GM23248 (cell line): ENCODE measurements at places on chromosomes 11 and 22. TPM values are rescaled to one million over a fixed set of nuclear protein-coding genes. Genes with fewer than 3 reads are reported as not detected.

Gene ROBO3
- polyA plus RNA-seq, result 9.9 and 12.1 TPM in 2 replicates

Gene PNPLA3
- polyA plus RNA-seq, result 1.2 and 1.4 TPM in 2 replicates

Gene CASTOR1
- 8.7 and 10.2 TPM in 2 replicates for polyA plus RNA-seq

Gene MYBPC3
- 0.08 TPM in 1 of 2 replicates, not detected in the other for polyA plus RNA-seq

Gene POU2AF2
- polyA plus RNA-seq, result not detected in 2 replicates

Gene PANX3
- polyA plus RNA-seq, result not detected in 2 replicates

Gene SPA17
- polyA plus RNA-seq, result 12.4 and 14.0 TPM in 2 replicates

GRCh38 chr11:116061322-116061721, 557.1 kb upstream of the CADM1 start:
- no peak for DNase-seq

DNA sequence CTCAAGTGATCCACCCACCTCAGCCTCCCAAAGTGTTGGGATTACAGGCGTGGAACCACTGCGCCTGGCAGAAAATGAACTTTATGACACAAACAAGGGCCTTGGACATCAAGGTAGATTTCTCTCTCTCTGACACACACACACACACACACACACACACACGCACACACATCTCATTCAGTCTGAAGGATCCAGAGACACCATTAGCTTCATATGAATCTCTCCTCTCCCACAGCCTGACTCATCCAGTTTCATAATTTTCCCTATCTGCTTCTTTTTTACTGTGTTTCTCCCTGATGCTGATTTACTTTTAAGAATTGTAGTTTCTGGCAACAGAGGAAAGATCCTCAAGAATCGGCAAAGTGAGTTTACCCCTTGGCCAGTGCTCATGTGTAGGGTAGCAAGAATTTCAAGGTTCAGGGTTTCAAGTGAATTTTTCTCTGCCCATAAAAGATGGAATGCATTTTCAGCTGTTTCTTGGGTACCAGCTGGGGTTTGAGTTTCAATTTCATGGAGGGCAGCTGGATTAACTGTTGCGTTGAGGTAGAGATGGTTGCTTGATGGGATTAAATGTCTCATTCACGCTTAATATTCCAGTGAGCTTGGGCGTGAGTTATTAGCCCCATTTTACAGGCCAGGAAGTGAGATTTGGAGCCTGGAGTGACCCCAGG, 3.5 kb downstream of the MYO18B start:
- DNase-seq, result peak; percentile 78

DNA sequence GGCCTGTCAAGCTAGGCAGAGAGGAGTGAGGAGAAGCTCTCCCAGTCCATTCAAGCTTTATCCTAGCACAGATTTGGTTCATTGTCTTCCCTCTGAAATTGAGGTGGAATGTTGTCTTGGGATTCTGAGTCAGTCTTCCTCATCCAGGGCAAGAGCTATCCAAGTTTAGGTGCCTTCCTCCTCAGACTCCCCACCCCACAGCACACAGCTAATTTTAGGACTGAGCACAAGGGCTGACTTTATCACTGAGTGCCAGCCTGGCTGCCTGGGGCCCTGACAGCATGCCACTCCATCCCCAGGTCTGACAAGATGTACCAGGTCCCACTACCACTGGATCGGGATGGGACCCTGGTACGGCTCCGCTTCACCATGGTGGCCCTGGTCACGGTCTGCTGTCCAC, 2.6 kb downstream of the PGAP2 start:
- peak; percentile 34 for DNase-seq

DNA sequence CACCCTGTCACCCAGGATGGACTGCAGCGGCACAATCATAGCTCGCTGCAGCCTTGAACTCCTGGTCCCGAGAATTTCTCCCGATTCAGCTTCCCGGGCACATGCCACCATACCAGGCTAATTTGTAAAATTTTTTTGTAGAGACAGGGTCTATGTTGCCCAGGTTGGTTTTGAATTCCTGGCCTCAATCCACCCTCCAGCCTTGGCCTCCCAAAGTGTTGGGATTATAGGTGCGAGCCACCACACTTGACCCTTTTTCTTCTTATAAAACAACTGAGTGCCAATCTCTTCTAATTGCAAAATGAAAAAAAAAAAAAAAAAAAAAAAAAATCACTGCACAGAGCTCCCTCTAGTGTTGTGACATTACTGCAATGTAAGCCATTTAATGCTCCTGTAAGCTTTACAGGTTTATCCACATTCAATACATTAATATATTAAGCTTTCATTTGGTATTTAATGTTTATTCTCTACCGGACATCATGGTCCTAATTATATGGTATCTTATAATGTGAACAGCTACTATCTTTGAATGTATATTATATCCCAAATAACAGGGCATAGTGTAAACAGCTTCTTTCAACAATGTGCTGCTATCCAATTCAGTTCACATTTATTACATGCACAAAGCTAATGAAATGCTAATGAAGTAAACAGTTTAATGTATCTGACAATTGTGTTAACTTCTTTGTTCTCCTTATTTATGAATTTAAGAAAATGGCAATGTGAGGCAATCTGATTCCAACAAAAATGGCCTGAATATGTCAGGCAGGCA, 44.6 kb downstream of the COPB1 start:
- DNase-seq, result peak; percentile 65

- peak; percentile 81 for DNase-seq
Observed at GRCh38 chr22:31734512-31734911, 15.4 kb downstream of the PRR14L start.

DNA sequence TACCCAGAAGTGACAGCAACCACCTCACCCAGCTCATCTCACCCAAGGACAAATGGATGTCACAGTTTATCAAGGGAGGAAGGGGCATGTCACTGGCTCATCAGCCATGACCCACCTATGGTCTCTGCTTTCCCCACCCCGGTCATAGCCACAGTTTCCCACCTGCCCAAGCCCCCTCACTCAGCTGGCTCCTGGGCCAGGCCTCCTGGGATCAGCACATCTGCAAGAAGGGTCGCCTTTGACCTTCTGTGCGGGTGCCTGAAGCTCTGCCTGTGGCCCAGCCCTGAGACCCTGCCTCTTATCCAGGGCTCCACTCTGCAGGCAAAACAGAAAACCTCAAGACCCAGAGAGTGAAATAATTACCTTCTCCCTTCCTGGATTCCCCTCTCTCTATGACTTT, 236.4 kb downstream of the BUD13 start:
- no peak for DNase-seq

DNA sequence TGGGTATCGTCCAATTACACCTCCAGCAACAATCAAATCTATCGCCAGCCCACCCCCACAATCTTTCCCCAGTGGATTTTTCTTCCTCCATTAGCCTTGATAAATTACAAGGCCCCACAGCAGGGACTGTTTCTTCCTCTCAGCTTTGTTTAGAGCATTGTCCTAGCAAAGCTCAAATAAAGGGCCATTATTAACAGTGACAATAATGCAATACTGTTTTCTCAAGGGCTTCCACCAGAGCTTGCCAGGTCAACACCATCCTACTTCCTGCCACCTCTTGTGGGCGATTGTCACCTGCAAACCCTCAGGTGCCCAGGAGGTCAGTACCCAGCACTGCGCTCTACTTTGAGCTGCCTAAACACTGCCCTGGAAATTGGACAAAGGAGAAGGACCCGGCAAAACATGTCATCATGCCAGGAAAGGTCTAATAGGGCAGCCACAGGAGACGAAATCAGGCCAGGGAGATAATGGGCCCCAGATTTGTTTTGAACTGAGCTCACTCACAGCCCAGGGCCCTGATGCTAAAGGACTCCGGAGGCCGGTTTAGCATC, 95.2 kb downstream of the ABTB2 start:
- no peak for DNase-seq

- no peak for DNase-seq
Observed at GRCh38 chr11:8192896-8193209, 24.0 kb upstream of the RIC3 start.

DNA sequence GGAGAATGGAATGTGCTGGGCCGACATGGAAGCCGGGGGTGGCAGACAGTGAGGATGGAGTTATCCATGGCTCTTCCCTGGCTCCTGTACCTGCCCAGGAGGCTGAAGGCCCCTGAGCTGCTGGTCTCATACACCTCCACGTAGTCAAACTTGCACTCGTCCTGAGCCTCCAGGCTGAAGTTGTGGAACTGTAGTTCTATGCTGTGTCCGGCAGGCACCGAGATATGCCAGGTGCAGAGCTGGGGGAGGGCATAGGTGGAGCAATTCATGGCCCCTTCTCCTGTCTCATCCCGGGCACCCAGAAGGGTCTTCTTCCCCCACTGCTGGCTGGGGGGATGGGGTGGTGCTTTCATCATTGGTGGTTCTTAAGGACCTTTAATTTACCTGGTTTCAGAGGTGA, 2.8 kb downstream of the MFRP start:
- no peak for DNase-seq

DNA sequence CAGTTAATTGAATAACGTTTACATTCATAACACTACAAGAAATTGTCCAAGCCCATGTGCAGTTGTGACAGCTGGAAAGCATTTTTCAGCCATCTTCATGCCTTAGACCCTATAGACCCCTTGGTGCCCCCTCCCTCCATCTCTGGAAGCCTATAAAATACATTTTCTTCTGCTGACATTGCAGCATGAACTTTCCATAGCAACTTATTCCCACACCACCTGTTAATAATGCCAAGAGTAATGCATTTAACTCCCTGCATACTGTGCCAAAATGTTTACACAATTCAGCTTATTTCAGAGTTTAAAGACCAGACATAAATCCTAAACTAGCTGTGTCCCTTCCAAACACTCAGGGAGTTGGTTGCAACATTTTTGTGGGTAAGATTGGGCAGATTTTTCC, 143.0 kb upstream of the ARHGAP20 start:
- DNase-seq, result peak; percentile 14

- DNase-seq, result peak; percentile 36
Observed at GRCh38 chr11:112401036-112401769, 140.5 kb upstream of the PLET1 start.

DNA sequence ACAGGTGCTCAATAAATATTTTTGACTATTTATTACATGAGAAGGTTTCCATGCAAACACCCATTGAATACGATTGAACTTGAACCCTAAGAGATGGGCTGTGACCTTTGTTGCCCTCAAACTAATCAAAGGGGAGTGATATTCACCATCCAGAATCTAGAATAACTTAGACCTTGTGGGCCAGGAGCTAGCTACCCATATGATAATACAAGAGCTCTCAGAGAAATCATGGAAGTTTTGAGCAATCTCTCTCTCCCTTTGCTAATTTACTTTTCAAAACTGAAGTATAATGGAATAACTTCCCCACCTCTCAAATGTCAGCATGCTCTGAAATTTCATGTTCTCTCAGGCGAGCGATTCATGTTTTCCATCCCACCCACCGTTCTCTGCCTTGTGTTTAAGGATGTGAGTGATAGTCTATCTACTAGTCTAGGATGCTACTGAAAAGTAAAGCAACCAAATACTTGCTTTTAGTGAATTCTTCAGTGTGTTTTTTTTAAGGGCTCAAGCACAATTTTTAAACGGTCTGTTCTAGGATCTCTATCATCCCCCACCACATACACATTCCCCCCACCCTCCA, 33.3 kb downstream of the BARX2 start:
- DNase-seq, result no peak

DNA sequence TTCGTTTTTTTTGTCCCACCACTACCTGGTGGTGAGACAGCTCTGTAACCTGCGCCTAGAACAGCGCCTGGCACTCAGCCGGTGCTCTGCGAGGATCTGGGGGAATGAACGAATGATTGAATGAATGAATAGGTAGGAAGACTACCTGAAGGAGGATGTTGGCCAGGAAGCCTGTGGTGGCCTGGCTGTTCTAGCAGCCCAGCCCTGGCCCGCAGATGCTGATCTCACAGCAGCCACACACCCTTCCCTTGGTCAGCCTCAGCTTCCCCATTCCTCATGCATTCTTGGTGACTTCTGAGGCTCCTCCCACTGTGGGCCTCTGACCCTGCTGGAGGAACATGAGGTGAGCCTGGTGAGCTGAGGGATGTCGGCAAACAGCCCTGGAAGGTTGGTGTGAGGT, 3.7 kb downstream of the TRPM5 start:
- no peak for DNase-seq

GRCh38 chr11:19508165-19508564, 204.5 kb upstream of the NAV2 start:
- DNase-seq, result peak; percentile 26

- DNase-seq, result peak; percentile 53
Observed at GRCh38 chr11:102469196-102469821, 16.7 kb upstream of the TMEM123 start.

DNA sequence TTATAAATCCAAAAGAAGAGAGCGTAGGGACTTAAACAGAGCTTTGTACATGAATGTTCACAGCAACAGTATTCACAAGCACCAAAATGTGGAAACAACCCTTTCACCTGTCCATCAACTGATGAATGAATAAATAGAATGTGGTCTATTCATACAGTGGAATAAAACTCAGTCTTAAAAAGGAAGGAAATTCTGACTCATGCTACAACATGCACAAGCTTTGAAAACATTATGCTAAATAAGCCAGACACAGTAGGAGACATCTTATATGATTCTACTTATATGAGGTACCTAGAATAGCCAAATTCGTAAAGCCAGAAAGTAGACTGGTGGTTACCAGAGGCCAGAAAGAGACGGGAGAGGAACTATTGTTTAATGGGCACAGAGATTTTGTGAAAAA, 74.3 kb downstream of the SHANK2 start:
- no peak for DNase-seq

DNA sequence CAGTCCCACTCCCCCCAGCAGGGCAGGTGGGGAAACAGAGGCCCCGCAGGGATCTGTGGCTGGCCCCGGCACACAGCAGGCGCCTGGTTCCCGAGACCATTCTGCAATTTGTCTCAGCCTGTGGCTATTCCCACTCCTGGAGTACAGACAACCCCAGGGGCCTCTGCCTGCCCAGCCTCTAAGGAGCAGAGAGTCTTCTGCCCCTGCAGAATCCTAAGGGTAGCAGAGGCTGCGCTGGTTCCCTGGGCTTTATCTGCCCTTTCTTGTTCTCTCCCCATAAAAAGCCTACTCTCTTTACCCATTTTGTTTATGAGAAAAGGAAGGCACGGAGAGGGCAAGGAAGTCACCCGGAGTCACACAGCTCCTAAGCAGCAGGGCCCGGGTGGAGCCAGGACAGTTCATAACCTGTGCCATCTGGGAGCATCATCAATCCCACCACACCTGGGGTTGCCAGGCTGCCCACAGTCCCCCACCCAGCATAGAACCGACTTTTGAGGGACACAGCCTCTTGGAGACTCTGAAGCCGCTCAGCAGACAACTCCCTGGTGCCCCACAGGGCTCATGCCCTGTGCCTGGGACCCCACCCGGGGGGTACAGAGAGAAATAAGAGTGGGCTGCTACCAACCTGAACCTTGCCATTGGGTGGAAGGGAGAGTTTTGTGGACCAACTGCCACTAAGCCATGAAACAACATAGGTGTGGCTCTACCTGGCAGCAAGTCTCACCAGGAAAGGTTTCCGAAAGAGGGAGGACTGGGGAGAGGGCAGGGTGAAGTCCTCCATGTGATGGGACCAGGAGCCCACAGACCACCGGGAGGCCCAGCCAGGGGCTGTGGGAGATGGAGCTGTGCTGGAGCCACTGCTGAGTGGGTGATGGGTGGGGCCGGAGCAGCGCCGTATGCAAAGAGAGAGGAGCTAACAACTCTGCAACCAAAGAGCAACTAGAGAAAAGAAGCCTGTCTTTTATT, 17.2 kb upstream of the LINC01488 start:
- DNase-seq, result no peak

DNA sequence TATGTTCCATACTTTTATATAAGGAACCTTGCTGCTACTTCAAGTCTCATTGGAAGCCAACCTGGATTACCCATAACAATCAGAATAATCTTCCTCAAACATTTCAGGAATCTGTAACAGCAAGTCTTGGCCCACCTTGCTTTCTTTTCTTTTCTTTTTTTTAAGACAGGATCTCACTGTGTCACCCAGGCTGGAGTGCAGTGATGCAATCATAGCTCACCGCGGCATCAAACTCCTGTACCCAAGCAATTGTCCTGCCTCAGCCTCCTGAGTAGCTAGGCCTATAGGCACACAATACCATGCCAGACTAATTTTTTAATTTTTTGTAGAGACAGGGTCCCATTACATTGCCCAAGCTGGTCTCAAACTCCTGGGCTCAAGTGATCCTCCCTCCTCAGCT, 29.3 kb upstream of the PRDM10 start:
- DNase-seq, result no peak
